ENCODE measurements at places on chromosomes 6 and 20.

DNA sequence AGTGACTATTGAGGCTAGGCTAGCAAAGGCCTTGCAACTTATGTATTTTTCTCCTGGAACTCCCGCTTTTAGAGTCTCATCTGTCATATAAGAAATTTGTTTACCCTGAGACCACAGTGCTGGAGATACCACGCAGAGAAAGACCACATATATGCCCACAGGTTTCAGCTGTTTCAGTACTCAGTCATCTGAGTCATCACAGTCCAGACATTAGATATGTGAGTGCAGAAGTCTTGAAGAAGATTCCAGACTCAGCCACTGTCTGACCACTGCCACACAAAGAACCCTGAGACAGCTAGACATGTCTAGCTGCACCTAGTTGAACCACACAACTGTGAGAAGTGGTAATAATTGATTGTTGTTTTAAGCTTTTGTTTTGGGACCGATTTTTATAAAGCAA is 648.3 kb downstream of the EPM2A start:
- ATAC-seq, result no peak

DNA sequence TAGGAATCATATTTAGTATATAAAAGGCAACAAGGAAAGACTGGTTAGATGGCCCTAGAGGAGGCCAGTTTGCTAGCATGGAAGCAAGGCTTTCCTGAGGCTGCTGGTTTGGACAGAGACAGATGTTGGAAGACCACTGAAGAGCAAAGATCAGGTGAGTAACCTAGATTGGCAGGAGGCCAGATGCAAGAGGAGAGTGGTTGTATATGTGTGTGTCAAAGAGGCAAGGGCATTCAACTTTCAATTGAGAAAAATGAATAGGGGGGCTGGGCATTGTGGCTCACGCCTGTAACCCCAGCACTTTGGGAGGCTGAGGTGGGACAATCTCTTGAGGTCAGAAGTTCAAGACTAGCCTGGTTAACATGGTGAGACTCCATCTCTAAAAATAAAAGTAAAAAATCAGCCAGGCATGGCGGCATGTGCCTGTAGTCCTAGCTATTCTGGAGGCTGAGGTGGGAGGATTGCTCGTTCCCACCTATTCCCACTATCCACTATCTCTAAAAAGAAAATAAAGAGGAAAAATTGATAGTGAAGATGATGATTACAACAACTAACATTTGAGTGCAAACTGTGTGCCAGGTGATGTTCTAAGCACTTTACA is 79.8 kb downstream of the PRDM1 start:
- ATAC-seq, result no peak

GRCh38 chr6:163646133-163646532 is 231.6 kb downstream of the QKI start:
- ATAC-seq, result no peak

GRCh38 chr6:45608252-45608913 is 230.6 kb upstream of the SUPT3H start:
- ATAC-seq, result no peak

DNA sequence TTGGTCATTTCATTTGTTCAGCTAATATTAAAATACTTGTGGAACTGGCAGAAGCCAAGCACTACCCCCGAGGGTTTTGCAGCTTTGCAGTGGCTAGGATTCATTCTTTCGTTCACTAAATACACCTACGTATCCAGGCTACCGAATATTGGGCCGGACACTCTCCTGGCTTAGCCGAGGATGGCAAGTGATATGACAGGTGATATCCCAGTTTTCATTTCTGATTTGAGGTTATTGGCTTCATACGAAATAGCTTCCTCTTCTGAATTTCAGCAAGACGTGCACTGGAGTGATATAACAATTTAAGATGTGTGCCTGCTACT is 536 bp upstream of the MTFR2 start:
- ATAC-seq, result peak; percentile 41
